ENCODE measurements at places on chromosomes 6 and 20.

- no peak for DNase-seq
Observed at GRCh38 chr6:72316675-72317380, 305.0 kb upstream of the KCNQ5 start.

DNA sequence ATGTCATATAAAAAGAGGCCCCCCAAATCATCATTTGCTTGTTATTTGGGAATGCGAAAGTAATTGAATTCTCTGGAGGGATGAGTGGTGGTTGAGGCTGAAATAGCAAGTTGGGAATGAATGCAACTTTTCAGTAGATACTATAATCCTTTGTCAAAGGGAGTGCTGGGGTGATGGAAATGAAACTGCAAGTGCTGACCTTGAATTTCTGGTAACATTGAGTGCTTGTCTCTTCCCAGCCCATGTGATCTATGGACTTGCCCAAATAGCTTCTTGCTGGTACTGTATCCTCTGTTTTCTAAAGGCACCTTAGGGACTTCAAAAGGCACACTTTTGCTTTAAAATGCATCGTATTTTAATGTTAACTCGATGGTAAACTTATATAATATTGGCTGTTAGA lies 14.8 kb downstream of the PAQR8 start:
- DNase-seq = no peak

- no peak for DNase-seq
Observed at GRCh38 chr20:47956268-47956995, 171.2 kb upstream of the SULF2 start.

DNA sequence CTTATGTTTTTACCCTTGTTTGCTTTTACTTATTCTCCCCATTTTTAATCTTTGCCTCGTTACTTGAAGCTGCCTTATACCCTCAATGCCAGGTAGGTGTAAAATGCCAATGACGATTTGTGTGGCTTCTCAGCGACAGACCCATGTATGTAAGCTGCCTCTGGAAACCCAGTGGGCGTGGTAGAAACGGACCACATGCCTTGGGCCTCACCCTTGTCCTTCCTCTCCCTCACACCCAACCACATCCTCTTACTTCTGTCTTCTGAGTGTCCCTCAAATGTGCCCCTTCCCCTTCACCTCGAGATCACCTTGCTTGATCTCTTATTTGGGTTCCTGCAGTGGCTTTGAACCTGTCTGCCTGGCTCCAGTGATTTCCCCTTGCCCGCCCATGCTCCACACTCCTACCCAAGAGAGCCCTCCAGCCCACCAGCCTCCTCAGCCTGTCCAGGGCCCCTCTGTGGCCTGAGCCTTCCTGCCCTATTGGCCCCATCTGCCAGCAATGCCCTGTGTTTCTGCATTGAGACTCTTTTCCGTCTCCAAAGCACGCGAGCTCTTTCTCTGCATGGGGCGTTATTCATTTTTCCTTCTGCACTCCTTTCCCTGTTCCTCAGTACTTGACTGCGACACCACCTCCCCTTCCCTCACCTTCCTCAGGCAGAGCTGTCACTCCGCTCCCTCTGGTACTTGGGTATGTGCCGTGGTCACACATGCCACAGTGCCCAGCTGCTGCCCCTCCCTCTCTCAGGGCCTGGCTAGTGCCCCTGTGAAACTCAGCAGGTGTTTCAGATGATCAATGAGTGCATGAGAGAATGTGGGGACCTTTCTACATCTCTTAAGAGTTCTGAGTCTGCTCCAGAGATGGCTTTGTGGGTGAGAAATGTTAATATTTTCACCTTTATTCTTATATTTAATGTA lies 115.4 kb downstream of the SLX4IP start:
- no peak for DNase-seq

DNA sequence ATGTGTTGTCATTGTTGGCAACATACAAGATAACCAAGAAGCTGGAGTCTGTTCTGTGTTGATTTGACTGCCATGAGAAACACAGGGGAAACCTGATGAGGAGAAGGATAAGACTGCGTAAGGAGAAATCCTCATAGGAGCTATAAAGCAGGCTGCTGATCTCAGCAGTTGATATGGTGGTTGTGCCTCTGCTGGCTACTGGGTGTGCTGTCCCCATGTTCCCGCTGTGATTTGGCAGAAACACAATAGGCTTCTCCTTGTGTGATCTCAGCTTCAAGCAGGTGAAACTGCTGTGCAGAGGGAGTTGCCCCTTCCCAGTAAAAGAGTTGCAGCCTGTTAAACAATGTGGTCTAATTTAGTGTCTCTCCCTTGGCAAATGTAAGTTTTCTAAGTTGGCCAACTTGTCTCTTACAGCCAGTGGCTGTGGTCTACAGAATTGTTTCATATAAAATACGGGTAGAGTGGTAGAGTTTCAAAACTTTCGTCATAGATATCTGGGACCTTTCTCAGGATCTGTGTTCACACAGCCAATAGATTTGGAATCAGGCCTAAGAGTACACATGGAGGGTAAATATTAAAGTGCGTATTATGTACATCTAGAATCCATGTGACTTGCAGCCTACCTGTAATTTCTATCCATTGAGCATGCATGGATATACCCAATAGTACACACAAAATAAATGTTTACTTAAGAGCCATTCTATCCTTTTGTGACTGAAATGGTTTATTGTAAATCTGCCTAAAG lies 78.4 kb downstream of the RNF144B start:
- DNase-seq = no peak
